ENCODE measurements at places on chromosomes 16 and 17. TPM values are rescaled to one million over a fixed set of nuclear protein-coding genes. Genes with fewer than 3 reads are reported as not detected.
A peak's percentile ranks its signal among the peaks of the same experiment; 100 is the strongest.

GRCh38 chr17:38459567-38459966, 31.3 kb downstream of the ARHGAP23 start:
- DNase-seq = no peak

DNA sequence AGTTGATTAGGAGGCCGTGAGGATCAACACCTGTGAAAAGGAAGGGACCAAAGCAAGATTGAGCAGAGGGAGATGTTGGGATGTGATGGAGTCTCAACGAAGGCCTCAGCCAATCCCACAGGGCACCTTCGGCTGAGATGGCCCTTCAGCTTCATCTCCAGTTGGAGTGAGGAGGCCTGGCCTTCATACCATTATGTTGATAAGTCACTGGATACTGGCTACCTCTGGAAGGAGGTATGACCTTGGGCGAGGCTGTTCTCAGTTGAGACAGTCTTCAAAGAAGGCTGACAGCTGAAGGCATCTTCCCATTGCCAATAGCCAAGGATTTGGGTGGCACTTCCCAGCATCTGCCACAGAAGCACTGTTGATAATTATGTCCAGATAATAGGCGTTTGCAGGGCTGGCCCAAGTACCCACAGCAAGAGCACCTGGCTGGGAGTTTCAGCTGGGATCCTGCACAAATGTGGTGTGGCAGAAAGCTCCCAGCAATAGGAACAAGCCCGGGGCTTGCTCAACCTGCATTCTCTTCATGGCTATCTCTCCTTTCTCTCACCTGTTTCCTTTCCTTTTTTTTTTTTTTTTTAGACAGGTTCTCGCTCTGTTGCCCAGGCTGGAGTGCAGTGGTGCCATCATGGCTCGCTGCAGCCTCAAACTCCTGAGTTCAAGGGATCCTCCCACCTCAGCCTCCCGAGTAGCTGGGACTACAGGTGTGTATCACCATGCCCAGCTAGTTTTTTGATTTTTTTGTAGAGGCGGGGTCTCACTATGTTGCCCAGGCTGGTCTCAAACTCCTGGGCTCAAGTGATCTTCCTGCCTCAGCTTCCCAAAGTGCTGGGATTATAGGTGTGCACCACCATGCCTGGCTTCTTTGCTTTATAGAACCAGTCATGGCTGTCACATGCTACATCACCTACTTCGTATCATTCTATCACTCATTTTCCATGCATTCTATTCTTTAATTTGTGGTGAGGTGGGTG, 18.2 kb upstream of the MAP3K14 start:
- DNase-seq = no peak

DNA sequence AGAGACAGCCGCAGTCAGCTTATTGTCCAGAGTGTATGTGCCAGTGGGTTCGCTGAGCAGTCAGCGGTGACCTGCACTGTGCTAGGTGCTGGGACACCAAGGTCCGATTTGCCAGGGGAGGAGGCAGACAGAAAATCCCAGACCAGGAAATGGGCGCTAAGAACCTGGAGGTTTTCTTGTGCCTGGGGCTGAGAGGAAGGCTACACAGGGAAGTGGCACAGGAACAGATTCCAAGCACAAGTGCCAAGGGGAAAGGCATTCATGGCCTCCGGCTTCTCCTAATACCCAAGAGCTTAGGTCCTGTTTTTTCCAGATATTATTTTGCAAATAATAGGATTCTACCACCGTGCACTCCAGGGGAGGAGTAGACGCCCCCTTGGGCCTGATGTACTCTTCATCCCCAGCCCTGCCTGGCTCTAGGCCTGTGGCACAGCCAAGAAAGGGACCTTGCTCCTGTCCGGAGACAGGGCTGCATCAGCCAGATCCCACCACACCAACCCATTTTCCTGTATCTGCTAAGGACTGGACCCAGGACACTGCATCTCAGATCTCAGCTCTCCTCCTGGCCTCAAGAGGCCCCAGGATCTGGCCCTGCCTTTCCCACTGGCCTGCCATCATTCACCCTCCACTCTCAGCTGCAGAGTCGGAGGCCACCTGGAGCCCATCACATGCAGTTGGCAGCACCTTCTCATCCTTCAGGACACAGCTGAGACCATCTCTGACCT, 187.2 kb downstream of the NTN1 start:
- DNase-seq = no peak

DNA sequence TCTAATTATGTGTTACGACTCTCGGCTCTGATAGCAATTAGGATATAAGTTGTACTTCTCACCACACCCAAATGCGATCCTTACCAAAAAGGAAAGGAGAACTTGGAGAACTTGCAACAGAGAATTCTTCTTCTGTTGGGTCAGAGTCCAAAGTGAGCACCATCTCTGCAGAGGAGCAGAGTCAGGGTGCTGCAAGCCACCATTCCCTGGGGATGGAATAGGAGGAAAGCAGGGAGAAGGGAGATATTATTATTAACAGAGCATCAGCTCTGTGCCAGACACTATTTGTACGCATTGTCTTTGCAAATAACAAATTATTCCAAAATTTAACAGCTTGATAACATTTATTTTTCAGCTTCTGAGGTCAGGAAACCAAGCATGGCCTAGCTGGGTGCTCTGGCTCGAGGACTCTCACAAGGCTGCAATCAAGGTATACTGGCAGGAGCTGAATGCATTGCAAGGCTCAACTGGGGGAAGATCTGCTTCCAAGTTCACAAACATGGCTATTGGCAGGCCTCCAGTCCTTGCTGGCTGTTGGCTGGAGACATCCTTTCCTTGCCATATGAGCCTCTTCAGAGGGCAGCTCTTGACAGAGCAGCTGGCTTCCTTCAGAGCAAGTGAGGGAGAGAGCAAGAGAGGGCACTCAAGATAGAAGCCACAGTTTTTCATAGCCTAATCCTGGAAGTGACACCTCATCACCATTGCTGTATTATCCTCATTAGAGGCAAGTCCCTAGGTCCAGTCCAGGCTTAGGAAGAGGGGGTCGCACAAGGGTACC, 296.2 kb upstream of the CDH5 start:
- peak; percentile 58 for DNase-seq

- no peak for DNase-seq
Observed at GRCh38 chr16:86672179-86672863, 94.0 kb downstream of the FOXL1 start.

GRCh38 chr17:70653850-70654249, 484.5 kb downstream of the KCNJ2 start:
- DNase-seq = no peak

DNA sequence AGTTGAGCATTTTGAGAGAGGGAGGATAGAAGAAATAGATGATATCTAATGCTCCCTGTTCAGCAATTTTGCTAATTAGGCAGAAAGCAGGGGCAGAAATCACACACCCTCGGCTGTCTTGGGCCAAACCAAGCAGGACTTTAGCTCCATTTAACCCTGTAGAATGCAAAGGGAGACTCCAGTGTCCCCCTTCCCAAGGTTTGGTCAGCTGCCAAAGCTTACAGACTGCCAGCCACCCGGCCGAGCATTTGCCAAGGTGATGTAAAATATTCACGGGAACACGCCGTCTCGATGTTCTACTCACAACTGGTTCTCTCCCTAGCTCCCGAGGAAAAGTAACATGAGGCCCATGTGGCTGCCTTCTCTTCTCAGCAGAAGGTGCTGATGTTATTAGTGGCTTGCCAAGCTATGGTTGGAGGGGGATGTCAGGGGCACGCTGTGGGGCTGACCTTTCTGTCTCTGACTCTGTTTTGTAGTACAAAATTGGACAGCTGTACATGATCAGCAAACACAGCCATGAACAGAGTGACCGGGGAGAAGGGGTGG, 155.3 kb downstream of the PITPNC1 start:
- DNase-seq = no peak

DNA sequence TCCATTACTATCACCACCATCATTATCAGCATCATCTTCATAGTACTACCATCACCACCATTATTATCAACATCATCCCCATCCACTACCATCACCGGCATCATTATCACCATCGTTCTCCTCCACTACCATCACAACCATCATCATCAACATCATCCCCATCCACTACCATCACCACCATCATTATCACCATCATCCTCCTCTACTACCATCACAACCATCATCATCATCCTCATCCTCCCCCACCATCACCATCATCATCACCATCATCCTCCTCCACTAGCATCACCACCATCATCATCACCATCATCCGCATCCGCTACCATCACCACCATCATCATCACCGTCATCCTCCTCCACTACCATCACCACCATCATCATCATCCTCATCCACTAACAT, 639.8 kb upstream of the RBFOX1 start:
- DNase-seq = no peak

- DNase-seq = no peak
Observed at GRCh38 chr16:82833378-82833993, 206.7 kb downstream of the CDH13 start.

- DNase-seq = no peak
Observed at GRCh38 chr16:24005577-24005976, 169.8 kb downstream of the PRKCB start.

GRCh38 chr17:19274893-19275292, 37.7 kb downstream of the EPN2 start:
- no peak for DNase-seq

DNA sequence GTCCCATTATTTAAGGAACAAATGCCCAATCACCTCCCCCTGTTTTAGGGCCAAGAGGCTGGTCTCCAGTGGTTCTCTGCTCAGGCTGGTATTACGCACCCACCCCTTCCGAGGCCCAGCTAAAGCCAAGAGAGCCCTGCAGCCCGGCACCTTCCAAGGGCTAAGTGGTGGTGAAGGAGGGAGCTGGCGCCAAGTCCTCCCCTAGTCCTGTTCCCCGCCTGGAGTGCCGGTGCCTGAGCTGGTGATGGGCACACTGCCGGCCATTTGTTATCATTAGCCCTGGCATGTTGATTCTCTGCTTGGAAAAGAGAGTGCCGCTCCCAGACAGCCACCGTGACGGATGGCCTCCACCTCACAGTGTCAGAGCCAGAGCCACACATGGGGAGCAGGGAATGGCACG, 31.9 kb downstream of the GRIN2C start:
- DNase-seq = no peak

- DNase-seq = peak; percentile 71
Observed at GRCh38 chr16:87098976-87099720, 218.0 kb downstream of the C16orf95 start.

GRCh38 chr17:79965806-79966205, 69.9 kb downstream of the TBC1D16 start:
- no peak for DNase-seq

DNA sequence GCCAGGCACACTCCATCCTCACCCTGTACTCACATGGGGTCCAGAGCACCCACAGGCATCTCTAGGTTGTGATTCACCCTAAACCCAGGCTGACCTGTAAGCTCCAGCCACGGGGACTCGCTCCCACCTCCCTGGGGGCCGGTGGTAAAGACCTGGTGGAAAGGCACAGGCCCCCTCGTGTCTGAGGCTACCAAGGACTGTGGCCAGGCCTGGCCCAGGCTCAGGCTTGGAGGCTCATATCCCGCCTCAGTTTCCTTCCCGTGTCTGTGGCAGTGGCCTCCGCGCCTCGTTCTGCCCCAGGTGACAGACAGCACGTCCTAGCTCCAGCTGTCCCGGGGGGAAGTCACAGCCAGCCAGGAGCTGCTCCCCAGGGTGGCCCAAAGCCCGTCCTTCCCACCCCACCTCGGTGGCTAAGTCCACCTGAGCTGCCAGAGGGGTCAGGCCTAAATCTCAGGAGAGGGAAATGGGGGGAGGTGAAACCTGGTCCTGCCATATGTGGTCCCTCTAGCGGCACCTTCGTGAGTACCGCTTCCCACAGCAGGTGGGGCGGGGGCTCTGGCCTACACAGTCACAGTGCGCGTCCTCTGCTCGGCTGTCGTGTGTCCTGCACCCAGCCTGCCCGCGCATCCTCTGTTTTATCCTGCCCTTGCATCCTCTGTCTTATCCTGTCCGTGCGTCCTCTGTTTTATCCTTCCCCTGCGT, 12.6 kb downstream of the CDH15 start:
- no peak for DNase-seq

The BEAN1 gene
- 1.2 TPM for polyA plus RNA-seq

The TMEM235 gene
- polyA plus RNA-seq = not detected

The PDE6G gene
- 11.6 TPM for polyA plus RNA-seq

The CHAD gene
- 0.86 TPM for polyA plus RNA-seq

The LPO gene
- polyA plus RNA-seq = 0.04 TPM

The ANKS3 gene
- 17.0 TPM for polyA plus RNA-seq

The SMIM5 gene
- polyA plus RNA-seq = 3.7 TPM

Measured in right renal cortex interstitium (tissue), 3 donors.